Neural progenitor cell (in vitro differentiated cells): ENCODE measurements at places on chromosomes 1 and 21.

DNA sequence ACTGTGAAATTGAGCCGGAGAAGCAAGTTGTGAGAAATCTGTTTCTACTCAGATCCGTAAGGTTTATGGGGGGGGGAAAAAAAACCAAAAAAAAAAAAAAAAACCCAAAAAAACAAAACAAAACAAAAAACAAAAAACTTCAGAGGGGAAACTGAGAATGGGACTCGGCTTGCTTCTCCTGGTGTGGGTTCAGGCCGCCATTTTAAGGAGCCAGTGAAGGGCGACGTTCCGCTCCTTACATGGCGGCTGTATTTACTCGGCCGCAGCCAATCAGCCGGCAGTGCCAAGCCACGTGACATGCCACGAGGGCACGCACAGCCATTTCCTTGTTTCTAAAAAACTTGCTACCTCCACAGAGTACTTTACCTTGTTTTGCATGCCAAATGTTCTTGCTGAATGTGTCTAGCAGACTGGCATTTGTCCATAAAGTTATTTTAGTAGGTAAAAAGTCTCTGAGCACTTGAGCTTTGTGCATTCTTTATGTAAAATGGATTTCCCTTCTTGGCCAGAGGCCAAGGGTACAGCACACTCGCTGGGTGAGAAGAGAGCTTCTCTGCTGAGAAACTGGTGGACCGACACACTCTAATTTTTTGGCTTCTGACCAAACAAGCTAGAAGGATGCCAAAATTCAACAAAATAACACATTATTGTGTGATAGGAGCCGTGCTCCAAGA lies 101.8 kb downstream of the NFIA start:
- H3K4me3 ChIP-seq = no peak overlapping the region
- H3K4me1 ChIP-seq = no peaks in the 10 kb centered on the region
- H3K36me3 ChIP-seq = no peaks in the 10 kb centered on the region
- no peak for DNase-seq
- no peak overlapping the region for H3K27ac ChIP-seq

DNA sequence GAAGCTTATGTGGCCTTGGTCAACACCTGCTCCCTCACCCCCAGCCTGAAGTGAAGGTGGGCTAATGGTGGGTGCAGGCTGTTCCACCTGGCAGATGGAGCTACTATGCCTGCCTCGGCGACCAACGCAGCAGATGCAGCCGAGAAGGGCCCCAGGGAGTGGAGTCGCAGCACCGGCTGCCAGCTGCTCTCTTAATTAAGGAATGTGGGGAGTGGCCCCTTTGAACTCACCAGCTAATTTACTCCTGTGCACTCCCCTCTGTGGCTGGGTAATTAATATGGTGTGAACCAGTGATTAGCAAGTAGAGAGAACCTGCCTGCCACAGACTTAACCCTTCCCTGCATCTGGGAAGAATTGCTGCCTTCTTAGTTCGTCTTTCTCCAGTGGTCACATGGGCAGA lies 3.3 kb upstream of the SLAMF8 start:
- no peak overlapping the region for H3K27ac ChIP-seq
- peaks cover 11% of the 10 kb centered on the region for H3K4me1 ChIP-seq
- H3K36me3 ChIP-seq = no peaks in the 10 kb centered on the region
- DNase-seq = peak; percentile 62

DNA sequence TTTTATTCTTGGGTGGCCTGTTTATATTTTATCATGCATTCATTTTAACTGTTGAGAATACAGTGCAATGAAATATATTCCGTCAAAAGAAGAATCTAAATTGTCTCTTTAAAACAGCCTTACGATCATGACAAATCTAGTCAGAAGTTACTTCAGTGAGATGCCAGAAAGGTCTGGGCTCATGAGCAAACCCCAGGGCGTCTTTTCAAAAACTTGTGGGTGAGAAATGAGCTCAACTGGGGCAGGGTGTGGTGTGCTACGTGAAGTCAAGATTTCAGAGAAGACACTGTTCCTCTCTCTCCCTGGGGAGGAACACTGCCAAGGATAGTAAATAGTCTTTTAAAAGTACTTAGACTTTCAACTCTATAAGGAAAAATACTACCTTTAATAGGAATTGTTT lies 13.4 kb upstream of the UAP1 start:
- H3K36me3 ChIP-seq = no peaks in the 10 kb centered on the region
- H3K27me3 ChIP-seq = no peaks in the 10 kb centered on the region
- H3K4me1 ChIP-seq = no peaks in the 10 kb centered on the region
- no peak overlapping the region for H3K27ac ChIP-seq
- DNase-seq = no peak

- no peak overlapping the region for H3K27ac ChIP-seq
- no peaks in the 10 kb centered on the region for H3K36me3 ChIP-seq
Measured at GRCh38 chr1:82395440-82395839, 594.7 kb downstream of the ADGRL2 start.

- no peak overlapping the region for H3K4me3 ChIP-seq
- H3K27me3 ChIP-seq = no peaks in the 10 kb centered on the region
- no peak for DNase-seq
- H3K4me1 ChIP-seq = peaks cover 9% of the 10 kb centered on the region
- H3K27ac ChIP-seq = no peak overlapping the region
Measured at GRCh38 chr21:42650441-42651421, 2.7 kb upstream of the PDE9A start.

GRCh38 chr1:182995894-182996293 lies 27.3 kb upstream of the LAMC1 start:
- no peaks in the 10 kb centered on the region for H3K4me1 ChIP-seq
- DNase-seq = no peak
- H3K27me3 ChIP-seq = no peaks in the 10 kb centered on the region
- H3K36me3 ChIP-seq = no peaks in the 10 kb centered on the region

GRCh38 chr1:24847995-24848881 lies 81.8 kb downstream of the RUNX3 start:
- H3K36me3 ChIP-seq = peaks cover 8% of the 10 kb centered on the region
- peak overlapping the region; percentile 54 for H3K4me3 ChIP-seq
- peak; percentile 94 for DNase-seq
- peaks cover 4% of the 10 kb centered on the region for H3K4me1 ChIP-seq
- H3K27ac ChIP-seq = no peak overlapping the region

DNA sequence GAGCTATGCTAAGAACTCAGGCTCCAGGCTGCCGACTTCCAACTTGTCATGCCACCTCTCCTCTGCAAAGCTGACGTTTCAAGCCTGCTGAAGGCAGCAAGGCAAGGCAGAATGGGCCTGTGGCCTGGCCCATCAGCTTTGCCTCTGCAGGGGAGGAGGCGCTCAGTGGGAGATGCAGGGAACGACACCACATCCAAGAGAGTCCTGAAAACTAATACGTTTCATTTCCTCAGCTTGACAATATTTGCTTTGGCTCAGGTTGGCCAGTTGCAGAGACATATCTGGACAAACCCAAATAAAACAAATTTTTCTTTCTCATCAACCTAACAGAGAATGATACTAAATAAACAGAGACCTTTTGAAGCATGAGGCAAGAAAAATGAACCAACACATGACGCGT lies 35.3 kb downstream of the BEND5 start:
- DNase-seq = no peak
- H3K27me3 ChIP-seq = no peaks in the 10 kb centered on the region
- peaks cover 7% of the 10 kb centered on the region for H3K36me3 ChIP-seq
- no peaks in the 10 kb centered on the region for H3K4me1 ChIP-seq
- no peak overlapping the region for H3K4me3 ChIP-seq
- no peak overlapping the region for H3K27ac ChIP-seq

DNA sequence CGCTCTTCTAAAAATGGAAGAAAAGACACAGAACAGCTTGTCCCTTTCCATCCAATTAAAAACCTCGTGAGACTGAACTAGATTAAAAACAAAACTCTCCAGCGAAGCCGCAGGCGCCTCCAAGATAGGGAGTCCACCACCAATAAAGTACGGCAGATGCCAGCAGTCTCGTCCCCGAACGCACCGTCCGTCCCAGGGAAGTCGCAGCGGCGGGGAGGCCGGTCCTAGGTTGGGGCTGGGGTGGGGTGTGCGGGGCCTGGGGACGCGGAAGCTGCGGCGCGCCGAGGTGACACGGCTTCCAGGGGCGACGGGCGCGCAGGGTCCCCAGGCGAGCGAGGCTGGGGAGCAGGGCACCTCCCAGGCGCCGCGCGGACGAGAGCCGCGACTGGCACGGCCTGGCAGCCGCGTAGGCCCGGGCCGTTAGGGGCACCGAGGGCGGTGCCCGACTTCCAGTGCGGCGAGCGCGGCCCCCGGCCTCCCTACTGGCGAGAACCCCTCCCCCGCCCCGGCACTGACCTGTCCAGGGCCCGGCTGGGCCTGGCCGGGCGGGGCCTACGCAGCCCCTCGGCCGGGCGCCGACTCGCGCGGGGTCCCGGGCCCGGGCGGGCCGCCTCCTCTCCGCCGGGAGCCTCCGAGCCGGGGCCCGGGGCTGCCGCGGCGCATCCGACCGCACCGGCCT lies 28.3 kb upstream of the A3GALT2 start:
- H3K27ac ChIP-seq = no peak overlapping the region
- no peak for DNase-seq
- H3K4me1 ChIP-seq = peaks cover 54% of the 10 kb centered on the region
- H3K4me3 ChIP-seq = peak overlapping the region; percentile 66
- H3K27me3 ChIP-seq = peaks cover 28% of the 10 kb centered on the region

- H3K27ac ChIP-seq = no peak overlapping the region
- H3K4me3 ChIP-seq = no peak overlapping the region
- DNase-seq = peak; percentile 26
- no peaks in the 10 kb centered on the region for H3K4me1 ChIP-seq
- H3K36me3 ChIP-seq = no peaks in the 10 kb centered on the region
Measured at GRCh38 chr1:200483491-200484143, 73.8 kb upstream of the ZNF281 start.

GRCh38 chr1:201122321-201122957 lies 4.5 kb downstream of the ASCL5 start:
- no peak overlapping the region for H3K4me3 ChIP-seq
- H3K36me3 ChIP-seq = no peaks in the 10 kb centered on the region
- no peak for DNase-seq
- H3K27me3 ChIP-seq = peaks cover 14% of the 10 kb centered on the region
- no peak overlapping the region for H3K27ac ChIP-seq
- peaks cover 8% of the 10 kb centered on the region for H3K4me1 ChIP-seq

GRCh38 chr1:101918277-101918676 lies 78.4 kb downstream of the OLFM3 start:
- no peaks in the 10 kb centered on the region for H3K36me3 ChIP-seq
- H3K27me3 ChIP-seq = no peaks in the 10 kb centered on the region
- H3K27ac ChIP-seq = no peak overlapping the region
- DNase-seq = no peak

DNA sequence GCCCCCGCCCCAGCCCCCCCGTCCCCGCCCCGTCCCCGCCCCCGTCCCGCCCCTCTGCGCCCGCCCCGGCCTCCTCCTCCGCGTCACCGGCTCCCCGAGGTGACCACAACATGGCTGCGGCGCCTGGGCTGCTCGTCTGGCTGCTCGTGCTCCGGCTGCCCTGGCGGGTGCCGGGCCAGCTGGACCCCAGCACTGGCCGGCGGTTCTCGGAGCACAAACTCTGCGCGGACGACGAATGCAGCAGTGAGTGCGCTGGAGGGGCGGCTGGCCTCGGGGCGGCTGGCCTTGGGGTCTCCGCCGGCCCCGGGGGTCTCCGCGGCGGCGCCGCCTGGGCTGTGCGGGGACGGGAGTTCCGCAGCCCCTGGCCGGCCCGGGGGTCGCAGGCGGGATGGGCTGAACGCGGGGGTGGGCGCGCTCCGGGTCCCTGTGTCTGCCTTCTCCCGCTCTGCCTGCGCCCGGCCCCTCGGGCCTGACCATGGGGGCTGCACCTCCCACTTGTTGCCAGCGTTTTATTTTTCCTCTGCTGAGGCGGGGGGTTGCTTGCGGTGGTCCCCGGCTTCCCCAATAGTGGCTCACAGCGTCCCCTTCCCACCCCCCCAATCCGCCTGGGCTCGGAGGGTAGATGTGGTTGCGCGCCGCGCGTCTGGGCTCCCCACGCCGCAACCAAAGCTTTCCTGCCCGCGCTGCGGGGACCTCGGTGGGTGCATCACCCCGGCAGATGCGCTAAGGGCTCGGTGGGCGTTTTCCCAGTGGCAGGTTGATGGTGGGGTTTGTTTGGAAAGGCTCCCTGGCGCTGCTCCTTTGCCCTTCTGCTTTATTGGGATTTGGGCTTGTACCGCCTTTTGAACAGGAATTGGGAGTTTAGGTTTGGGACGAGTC lies at the start of gene MIA3:
Gene MIA3 (plus strand): TSS at position 97 of the 879 bp plus-strand sequence. CDS start 14 bp downstream, at position 111.
- peaks cover 24% of the 10 kb centered on the region for H3K27me3 ChIP-seq
- H3K4me3 ChIP-seq = peak within 1 kb of the TSS; percentile 98
- peak; percentile 91 for DNase-seq
- H3K4me1 ChIP-seq = peaks cover 15% of the 10 kb centered on the region
- H3K36me3 ChIP-seq = no peaks in the 10 kb centered on the region

DNA sequence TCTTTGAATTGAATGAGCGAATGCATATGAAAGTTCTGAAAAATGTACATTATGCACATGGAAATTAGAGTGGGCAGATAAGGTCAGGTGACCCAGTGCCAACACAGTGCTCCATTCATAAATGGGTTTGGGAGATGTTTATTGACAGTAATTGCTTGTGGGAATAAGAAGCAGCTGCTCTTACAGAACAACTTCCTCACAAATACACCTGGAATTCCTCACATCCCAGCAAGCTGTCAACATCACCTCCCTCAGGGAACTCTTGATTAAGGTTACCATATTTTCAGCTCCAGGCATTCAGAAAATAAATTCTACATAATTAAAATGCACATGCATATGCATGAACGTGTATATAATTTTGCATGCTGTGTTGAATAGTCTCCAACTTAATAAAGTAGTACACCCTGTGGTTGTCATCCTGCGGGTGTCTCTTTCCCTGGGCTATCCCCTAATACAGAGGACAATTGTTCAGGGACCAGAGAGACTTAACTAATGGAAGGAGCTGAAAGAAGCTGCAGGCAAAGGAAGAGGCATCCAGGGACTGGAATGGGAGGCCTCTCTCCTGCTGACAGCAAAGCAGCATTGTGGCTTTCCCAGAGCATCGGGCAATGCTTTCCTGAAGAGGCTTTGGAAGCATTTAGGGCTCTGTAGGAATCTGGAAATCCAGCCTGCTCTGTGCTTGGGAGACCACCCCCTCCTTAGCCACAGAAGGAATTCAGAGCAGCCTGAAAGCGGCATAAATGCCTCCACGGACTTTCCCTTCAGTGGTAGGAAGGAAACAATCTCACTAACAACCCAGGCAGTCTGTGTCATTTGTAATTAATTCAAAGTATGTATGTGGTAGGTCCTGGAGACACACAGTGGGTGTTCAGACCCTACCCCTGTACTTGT lies 55.2 kb upstream of the GNG12 start:
- no peak overlapping the region for H3K4me3 ChIP-seq
- no peaks in the 10 kb centered on the region for H3K36me3 ChIP-seq
- H3K4me1 ChIP-seq = peaks cover 30% of the 10 kb centered on the region
- H3K27ac ChIP-seq = peak overlapping the region; percentile 78
- DNase-seq = peak; percentile 81

- no peak overlapping the region for H3K4me3 ChIP-seq
- no peaks in the 10 kb centered on the region for H3K4me1 ChIP-seq
- no peaks in the 10 kb centered on the region for H3K27me3 ChIP-seq
- DNase-seq = no peak
- H3K36me3 ChIP-seq = no peaks in the 10 kb centered on the region
- no peak overlapping the region for H3K27ac ChIP-seq
Measured at GRCh38 chr1:191541758-191542157, 616.5 kb upstream of the RGS18 start.

GRCh38 chr1:197041486-197042353 lies 25.3 kb downstream of the F13B start:
- no peak for DNase-seq
- no peak overlapping the region for H3K27ac ChIP-seq
- no peak overlapping the region for H3K4me3 ChIP-seq
- no peaks in the 10 kb centered on the region for H3K36me3 ChIP-seq
